Activated naive CD8-positive, alpha-beta T cell treated with anti-CD3 and anti-CD28 coated beads for 36 hours (primary cell): ENCODE measurements at places on chromosomes 1 and 21. TPM values are rescaled to one million over a fixed set of nuclear protein-coding genes. Genes with fewer than 3 reads are reported as not detected.

DNA sequence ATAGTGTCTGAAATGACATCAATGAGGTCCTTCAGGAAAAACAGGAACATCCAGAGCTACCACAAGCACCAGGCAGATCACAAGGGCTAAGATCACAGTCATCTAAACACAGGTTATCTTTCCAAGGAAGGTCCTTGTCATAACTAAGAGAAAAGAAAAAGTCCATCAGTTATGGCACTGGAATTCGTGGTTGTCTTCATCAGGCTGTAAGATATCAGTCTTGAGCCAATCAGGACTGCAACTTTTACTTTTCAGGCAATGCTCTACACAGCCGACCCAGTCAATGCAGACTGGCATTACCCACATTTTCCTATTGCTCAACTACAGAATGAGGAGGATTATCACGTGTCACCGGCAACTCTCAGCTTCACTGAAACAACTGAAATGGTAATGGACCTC, 26.4 kb downstream of the SORT1 start:
- H3K4me1 ChIP-seq: peaks cover 25% of the 10 kb centered on the region
- H3K27ac ChIP-seq: no peak overlapping the region
- no peaks in the 10 kb centered on the region for H3K36me3 ChIP-seq
- H3K4me3 ChIP-seq: no peak overlapping the region

GRCh38 chr21:28910280-28910887, 82.3 kb downstream of the LTN1 start:
- no peaks in the 10 kb centered on the region for H3K4me1 ChIP-seq
- DNase-seq: no peak
- H3K27me3 ChIP-seq: no peaks in the 10 kb centered on the region
- H3K27ac ChIP-seq: no peak overlapping the region
- H3K36me3 ChIP-seq: no peaks in the 10 kb centered on the region

DNA sequence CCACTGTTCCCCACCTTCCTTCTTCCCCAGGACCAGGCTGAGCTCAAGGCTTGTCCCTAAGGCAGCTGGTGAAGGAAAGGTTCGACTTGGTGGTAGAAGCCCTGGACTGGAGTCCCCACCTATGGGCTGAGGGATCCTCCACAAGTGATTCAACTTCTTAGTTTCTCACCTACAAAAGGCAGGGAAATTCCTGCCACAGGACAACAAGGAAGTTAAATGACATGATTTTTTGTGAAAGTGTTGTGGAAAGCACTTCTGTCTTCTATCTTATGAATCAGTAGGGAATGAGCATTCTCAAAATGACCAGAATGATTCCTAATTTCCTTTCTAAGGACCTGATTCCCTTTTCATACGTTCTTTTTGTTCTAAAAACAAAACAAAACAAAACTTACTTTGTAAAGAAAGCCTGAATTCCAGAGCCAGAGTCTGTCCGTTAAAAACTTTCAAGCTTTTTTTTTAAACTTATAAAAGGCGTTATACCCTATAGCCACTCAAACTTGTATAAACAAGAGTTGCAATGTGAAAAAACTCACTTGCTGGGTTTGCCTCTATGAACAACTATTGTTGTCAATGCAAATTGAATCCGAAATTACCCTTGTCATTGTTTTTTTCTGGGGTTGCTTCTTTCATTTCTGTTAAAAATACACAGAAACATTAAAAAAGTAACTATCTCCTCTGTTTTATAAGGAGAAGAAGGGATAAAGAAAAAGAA, 12.2 kb downstream of the KCNJ15 start:
- no peak for DNase-seq
- H3K4me3 ChIP-seq: no peak overlapping the region
- H3K36me3 ChIP-seq: no peaks in the 10 kb centered on the region
- H3K27ac ChIP-seq: peak overlapping the region; percentile 43
- peaks cover 22% of the 10 kb centered on the region for H3K4me1 ChIP-seq
- H3K27me3 ChIP-seq: peaks cover 6% of the 10 kb centered on the region

- H3K27me3 ChIP-seq: peaks cover 8% of the 10 kb centered on the region
- H3K4me1 ChIP-seq: peaks cover 11% of the 10 kb centered on the region
- H3K27ac ChIP-seq: peak overlapping the region; percentile 81
- H3K36me3 ChIP-seq: no peaks in the 10 kb centered on the region
- DNase-seq: peak; percentile 82
Measured at GRCh38 chr1:85061711-85062424, 13.6 kb upstream of the MCOLN3 start.

GRCh38 chr21:39513735-39514134, 62.0 kb downstream of the SH3BGR start:
- no peak for DNase-seq
- peaks cover 3% of the 10 kb centered on the region for H3K4me1 ChIP-seq
- H3K27me3 ChIP-seq: peaks cover 3% of the 10 kb centered on the region
- H3K27ac ChIP-seq: no peak overlapping the region
- H3K36me3 ChIP-seq: no peaks in the 10 kb centered on the region

Gene CLDN19
- total RNA-seq: not detected
